NCI-H774 (cell line): ENCODE measurements at places on chromosomes 1 and 21.

GRCh38 chr1:98556521-98557158, 104.9 kb upstream of the SNX7 start:
- DNase-seq, result no peak

GRCh38 chr21:45517249-45518065, 24.8 kb downstream of the SLC19A1 start:
- no peak for DNase-seq

- DNase-seq, result no peak
These were observed 56.7 kb downstream of the OVGP1 start for GRCh38 chr1:111370871-111371270.

- no peak for DNase-seq
These were observed 136.1 kb downstream of the GLUL start for GRCh38 chr1:182255494-182255893.

- no peak for DNase-seq
These were observed 382.3 kb upstream of the ZRANB2 start for GRCh38 chr1:71463144-71463543.

DNA sequence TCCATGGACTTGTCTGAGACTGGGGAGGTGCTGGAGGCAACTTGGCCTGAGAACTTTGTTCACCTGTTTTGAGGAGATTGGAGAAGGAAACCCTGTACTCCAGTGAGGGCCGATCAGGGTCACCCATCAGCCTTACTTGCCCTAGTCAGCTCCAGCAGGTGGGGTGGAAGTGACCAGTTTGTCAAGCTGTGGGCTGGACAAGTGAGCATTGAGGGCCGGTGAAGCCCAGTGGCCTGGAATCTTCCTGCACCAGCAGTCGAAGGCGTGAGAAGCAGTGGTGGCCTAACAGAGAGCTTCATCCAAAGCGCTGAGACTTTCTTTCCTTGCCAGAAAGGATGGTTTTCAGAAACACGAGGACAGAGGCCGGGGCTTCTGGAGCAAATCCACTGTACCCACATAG, 9.6 kb downstream of the SLC37A1 start:
- no peak for DNase-seq

GRCh38 chr21:45154511-45155508, 80.4 kb downstream of the ADARB1 start:
- DNase-seq, result no peak

DNA sequence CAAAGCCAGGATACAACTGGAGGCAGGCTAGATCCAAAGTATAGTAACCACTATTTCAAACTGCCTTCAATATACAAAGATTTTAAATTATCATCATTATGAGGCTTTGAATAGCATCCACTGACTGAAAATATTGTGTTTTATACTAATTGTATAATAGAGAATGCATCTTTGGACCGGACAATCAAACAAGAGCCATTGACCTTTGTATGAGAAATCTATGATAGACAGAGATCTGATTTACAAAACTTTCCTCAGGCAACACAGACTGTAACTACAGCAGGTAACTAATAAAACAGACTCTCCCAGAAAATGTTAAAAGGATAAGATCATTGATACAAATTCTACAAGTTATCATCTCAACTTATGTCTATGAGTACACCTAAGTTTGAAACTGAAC, 152.9 kb downstream of the DENND1B start:
- no peak for DNase-seq

DNA sequence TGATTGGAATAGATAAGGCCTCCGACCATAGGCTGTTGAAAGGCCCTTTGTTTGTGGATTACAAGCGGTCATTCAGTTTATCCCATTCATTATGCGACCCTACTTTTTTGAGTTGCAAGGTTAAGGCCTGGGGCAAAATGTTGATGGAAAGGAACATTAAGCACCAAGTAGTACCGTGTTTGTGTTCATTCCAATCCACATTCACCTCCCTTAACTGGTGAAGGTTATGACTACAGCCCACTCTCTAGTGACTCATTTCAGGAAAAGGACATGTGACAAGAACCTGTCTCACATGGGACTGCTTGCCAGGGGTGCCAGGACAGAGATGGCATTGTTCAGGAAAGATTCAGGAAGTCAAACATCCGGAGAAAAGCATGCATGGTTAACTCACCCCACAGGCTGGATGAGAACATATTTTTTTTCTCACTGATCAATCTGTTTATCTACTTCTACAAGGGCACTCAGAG, 81.6 kb downstream of the CD58 start:
- no peak for DNase-seq

GRCh38 chr21:39632796-39633442, 20.2 kb downstream of the B3GALT5 start:
- DNase-seq, result no peak

- DNase-seq, result no peak
These were observed 5.5 kb downstream of the SGIP1 start for GRCh38 chr1:66539491-66539890.

DNA sequence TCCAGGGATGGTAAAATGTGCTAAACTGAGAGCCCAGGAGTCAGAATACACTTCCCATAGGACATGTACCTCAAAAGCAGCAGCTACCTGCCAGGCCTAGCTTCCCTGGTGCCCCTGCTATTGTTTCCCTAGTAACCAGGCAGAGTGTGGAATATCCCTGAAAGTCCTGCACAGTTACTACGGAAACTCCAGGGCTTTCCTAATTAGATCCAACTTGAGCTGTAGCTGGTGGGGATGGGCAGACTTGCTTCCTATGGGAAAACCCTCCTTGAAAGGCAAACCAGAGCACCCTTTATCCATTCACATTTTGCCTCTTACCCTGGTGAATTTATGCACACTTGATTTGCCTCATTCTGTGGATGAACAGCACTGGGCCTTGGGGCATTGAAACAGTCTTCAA, 559.9 kb upstream of the PBX1 start:
- DNase-seq, result no peak

- DNase-seq, result no peak
These were observed 35.3 kb upstream of the RIPK4 start for GRCh38 chr21:41802198-41802584.

GRCh38 chr1:108878160-108878469, 1.3 kb downstream of the GPSM2 start:
- DNase-seq, result no peak

- no peak for DNase-seq
These were observed 42.7 kb downstream of the EBNA1BP2 start for GRCh38 chr1:43129426-43129825.

- DNase-seq, result peak; percentile 15
These were observed 202.6 kb downstream of the NFIA start for GRCh38 chr1:61284936-61285335.

- DNase-seq, result no peak
These were observed 52.3 kb downstream of the PCNT start for GRCh38 chr21:46376231-46376628.

DNA sequence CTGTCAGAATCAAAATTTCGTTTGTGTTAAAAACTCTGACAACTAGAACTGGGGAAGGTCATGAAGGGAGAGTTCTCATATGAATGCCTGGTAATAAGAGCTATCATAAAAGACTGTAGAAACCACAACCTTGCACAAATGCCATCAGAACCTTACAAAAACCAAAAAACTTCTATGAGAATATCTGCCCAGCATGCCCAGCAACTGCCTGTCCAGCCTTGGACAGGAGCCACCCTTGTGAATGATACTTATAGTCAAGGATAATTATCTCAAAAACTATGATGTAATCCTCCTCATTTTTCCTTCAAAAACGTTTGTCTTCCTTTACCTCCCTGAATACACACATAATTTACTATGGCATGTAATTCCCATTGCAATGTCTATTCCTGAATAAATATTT, 53.4 kb upstream of the C1orf185 start:
- DNase-seq, result no peak

GRCh38 chr1:185733818-185734735, at the start of gene HMCN1:
Gene HMCN1, plus strand, starts transcription at chr1:185734391. Its CDS starts 389 bp downstream, at chr1:185734780.
- DNase-seq, result peak; percentile 4

DNA sequence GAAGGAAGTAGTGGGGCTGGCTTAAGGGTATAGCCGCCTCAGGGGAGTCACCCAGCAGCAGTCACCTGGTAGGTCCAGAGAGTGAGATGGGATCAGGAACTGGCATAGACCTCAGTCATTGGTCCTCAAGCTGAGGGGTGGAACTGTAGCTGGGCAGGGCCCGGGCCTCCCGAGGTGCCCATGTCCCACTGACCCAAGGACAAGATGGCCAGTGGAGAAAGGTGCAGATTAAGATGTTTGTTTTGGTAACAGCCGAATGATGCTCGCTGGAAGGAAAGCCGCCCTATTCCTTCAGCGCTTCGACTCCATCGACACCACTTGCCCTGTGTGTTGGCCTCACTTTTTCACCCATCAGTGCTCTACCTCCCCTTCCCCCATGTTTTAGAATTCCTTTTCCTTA, 16.4 kb downstream of the COL9A2 start:
- no peak for DNase-seq

DNA sequence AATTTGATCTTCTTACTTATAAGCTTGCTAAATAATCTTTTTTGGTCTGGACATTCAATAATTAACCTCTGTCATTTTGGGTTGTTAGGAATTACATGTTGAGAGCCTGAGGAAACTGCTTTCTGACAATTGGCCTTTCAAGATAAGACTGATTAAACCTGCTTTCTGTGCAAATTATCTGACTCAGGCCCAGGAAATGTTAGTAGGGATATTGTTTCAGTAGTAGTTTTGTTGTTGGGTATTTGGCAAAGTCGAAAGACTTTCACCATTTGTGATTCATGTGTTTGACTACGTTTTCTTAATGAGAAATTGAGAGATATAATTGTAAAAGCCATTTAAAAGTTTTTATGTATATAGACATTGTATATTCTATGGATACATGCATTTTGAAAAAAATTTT, 81.1 kb upstream of the GPR88 start:
- DNase-seq, result no peak
